ENCODE measurements at places on chromosomes 16 and 17.

DNA sequence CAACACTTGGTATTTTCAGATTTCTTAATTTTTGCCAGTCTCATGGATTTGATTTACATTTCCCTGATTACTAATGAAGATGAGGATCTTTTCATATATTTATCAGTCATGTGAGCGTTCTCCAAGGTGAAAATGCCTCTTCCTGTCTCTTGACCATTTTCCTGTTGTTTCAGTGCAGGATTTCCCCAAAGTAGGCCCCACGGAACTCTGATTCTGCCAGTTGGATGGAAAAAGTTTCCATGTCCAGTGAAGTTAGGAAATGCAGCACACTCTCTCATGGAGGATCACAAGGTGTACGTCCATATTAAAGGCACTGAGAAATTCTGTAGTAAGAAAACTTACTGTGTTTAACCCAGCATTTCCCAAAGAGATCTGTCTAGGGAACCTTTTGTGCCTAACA, 16.5 kb upstream of the LIMD2 start:
- DNase-seq: no peak

- DNase-seq: no peak
Observed at GRCh38 chr16:19458722-19459379, 41.2 kb downstream of the TMC5 start.

DNA sequence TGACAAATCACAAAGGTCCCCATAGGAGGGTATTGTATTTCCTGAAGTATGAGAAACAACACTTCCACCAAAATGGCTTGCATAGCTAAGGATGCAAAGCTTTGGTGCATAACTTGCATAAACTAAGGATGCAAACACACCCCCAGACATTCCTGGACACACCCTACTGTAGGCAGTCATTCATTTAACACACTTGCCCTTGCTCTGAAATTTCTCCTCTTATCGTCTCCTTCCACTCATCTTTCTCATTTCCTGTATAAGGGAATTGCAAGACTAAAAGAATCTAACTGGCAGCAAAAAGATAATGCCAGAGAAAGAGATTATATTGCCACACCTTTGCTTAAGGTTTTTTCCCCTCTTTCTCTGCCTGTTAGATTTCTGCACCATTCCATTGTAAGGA, 28.3 kb downstream of the CHD9 start:
- no peak for DNase-seq

DNA sequence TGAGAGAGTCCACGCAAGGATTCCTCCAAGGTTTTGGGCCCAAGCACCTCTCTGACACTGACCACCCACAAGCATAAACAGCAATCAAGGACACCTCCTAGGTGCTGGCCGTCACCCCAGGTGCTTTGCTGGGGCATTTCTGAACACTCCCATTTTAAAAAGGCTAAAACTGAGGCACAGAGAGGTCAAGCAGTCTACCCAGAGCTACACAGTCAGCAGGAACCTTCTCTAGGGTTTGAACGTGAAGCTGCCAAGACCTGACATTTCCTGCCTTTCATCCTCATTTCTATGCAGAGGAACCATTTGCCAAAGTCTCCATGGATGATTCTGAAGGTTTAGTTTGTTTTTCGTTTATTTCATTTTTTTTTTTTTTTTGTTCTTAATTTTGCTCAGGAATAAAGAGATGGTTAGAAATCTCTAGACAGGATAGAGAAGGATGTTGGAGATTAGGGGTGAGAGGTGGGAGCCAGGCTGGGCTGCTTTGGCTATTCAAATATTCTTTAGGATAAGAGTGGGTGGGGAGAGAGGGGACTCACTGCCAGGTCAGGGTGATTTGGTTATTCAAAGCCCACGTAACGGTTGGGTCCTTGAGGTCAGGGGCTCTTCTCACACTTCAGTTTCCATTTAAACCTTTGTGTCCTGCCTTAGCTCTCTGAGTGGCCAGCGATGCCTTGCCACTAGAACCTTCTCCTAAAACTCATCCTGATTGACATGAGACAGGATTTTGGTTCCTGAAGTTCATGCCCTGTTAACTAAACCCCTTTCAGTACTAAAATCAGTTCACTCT, 6.2 kb downstream of the PLCG2 start:
- DNase-seq: no peak

- no peak for DNase-seq
Observed at GRCh38 chr17:2466931-2467330, 44.8 kb downstream of the METTL16 start.

DNA sequence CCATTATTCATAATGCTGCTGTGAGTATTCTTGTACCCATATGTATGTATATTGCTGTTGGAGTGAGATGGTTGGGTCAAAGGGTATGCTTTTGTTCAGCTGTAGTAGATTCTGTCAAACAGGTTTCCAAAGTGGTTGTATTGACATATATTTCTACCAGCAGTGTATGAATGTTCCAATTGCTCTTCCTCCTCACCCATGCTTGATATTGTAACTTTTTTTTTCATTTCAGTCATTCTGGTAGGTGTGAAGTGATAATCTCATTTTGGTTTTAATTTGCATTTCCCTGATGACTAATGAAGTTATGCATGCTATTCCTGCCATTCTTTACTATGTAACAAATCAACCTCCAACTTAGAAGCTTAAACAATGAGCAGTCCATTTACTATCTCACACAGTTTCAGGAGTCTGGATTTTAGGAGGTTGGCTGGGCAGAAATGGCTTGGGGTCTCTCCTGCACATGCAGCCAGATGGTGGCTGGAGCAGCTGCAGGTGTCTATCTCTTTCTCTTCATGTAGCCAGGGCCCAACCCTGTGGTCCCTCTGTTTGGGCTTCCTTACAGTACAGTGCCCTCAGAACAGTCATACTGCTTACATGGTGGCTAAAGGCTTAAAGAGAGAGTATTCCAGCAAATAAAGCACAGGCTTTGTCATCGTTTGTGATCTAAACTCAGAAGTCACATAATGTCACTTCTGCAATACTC, 21.2 kb downstream of the ERAL1 start:
- DNase-seq: no peak

GRCh38 chr17:40122999-40123810, 1.4 kb downstream of the MSL1 start:
- DNase-seq: peak; percentile 44

- DNase-seq: no peak
Observed at GRCh38 chr17:21689604-21690003, 2.7 kb upstream of the KCNJ18 start.

DNA sequence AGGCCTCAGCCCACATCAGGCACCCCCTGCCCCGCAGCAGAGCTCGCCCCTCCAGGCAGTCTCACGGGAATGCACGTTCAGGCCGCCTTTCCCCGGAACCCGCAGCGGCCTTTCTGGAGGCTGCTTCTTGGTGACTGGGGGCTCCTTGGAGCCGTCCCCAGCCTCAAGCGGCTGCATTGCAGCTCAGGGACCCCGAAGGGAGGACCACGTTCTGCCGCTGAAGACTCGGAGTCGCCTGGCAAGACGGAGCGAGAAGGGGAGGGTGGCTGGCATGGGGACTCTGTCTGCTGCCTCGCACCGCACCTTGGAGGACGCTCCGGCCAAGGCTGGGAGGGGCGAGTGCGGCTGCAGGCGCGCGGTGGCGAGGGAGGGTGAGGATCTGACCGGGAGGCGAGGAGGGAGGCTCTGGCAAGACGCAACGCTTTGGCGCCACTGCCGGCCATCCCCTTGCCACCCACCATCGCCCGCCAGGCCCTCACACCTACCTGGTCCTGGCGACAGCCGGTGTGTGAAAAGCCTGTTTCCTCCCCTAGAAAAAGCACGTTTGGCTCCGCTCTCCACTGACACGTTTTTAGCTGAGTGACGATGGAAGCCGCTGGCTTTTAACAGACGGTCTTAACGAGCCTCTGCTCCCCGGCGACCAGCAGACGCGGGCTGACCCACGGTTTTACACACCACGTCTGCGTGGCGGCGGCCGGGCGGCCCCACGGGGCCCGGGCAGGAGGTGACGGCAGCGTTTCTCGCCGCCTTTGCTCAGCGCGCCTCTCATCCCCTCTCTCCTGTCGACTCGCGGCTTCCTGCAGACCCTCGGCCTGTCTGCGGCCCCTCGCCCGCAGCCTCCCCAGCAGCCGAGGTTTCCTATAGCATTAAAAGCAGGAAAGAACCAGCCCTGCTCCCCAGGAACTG, 16.7 kb upstream of the GNG13 start:
- DNase-seq: no peak

DNA sequence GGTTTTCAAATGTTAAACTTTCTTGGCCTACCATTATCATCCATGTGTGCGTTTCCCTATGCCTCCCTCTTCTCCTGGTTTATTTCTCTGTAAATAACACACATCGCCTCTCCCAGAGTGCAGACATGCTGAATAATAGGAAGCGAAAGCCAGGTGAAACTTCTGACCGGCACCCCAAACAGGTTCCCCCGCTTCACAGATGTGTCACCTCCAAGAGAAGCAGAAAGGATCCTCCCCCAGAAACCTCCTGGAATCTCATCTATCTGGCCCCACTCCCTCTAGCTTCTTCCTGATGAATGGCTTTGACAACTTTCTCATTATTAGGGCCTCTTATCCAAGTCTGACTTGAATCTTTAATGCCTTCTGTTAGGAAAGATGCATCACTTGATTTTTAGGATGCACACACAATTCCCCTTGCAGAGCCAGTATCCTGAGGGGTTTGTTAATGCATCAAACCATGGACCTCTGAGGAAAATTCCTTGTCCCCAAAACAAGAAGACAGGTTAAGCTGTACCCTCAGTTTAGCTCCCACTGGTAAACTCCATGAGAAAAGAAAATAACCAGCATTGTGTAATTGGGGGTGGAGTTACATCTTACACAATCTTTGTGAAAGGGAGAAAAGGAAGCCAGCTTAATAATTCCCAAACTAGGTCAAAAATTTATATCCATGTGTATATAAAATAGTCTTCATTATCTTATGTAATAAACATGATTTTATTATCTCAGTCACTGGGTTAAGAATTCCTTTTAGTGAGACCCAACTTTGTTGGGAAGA, 20.1 kb upstream of the HYDIN start:
- no peak for DNase-seq

DNA sequence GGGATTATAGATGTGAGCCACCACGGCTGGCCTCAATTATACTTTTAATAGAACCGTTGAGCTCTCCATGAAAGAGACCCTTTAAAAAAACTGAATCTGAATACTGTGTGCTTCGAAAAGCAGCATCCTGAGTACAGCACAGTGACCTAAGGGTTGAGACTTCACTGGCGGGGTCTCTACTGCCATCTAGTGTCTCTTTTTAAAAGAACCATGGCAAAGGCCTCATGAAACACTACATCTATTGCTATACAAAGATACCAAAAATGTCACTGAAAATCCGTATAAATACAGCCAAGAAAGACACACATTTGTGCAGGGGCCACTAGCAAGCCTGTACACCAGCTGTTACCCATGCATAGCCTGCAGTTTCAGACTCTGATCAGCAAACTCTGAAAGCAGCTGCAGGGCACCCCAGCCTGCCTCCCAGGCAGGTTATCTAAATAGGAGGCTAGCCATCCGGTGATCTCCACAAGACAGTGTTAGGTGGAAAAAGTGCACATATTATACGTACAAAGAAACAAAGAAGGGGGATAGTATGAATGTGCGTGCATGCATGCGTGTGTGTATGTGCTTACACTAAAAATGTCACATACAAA, 35.3 kb downstream of the NPLOC4 start:
- DNase-seq: peak; percentile 37

DNA sequence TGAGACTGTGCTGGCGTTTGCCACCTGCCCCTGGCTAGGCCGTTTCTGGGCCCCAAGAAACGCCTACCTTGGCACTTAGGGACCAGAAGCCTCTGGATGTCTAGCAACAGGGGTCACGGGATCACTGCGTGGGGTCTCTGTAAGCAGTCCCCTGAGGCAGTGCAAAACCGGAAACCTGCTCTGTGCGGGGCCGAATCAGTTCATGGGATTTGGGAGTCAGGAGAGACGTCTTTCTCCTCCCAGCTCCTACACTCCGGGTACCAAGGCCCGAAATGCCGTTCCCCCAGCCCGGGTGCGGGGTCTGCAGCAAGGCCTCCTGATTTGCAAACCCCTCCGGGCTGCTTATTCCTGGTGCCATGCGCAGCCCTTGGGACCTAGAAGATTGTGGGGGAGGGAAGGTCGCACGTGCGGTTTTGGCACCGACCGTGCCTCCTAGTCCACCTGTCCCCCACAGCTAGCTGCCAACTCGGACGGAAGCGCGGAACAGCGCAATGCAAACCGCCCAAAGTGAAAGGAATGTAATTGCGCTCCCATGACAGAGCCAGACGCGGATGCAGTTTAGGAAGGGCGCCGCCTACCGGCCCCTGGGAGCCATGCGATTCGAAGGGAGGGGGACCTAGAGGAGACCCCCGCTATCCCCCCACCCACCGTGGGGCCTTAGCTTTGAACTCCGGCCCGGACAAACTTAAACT, 6.5 kb downstream of the IRX5 start:
- DNase-seq: no peak

GRCh38 chr16:85440744-85441143, 172.4 kb upstream of the GSE1 start:
- DNase-seq: no peak

DNA sequence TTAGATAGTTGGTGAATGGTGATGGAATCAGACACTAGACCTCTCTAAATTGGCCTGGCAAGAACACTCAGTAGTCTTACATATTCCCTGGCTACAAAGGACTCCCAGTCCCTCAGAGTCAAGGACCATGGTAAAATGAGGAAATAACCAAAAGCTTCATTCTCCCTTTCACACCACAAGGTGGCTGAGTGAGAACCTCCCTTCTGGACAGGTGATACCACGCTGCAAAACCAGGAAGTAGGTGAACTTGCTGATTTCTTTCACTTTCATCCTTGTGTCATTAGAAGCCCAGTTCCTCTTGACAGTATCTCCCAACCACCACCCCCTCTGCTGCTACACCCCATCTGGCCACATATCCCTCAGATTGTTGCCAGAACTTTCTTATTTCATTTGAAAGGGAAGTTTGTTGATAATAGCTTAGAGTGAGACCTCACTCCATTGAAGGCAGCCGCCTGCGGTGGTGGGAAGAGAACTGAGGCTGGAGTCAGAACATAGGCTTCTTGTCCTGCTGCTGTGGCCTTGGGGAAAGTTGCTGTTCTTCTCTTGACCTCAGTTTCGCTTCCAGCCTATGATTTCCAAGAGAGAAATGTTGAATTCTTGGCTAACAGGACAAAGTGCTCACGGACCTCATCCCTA, 290.6 kb upstream of the CCL2 start:
- peak; percentile 36 for DNase-seq

DNA sequence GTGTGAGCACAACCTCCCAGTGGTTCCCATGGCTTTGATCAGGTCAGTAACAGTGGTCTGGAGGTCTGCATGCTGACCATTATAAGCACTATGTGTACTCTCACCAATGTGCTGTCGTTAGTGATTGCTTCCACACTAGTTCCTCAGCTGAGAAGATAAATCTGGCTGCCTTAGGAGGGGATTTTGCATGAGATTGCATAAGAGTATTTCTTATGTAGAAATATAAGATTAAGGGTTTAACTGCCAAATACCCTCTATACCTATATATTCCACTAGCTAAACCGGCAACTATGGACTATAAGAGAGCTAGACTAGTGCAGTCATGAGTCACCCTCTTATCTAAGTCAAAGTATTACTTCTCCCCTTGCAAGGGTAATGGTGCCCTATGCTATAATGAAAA, 580.2 kb downstream of the CDH11 start:
- DNase-seq: no peak

GRCh38 chr17:82240506-82241182, 11.8 kb downstream of the SLC16A3 start:
- DNase-seq: no peak

GRCh38 chr17:36614933-36615332, 13.6 kb downstream of the MRM1 start:
- DNase-seq: no peak

Measured in CD4-positive, alpha-beta T cell treated with Interferon gamma for 1 hour (primary cell).